Iris pigment epithelial cell (primary cell): ENCODE measurements at places on chromosomes 5 and 9.

- DNase-seq, result no peak
Measured at GRCh38 chr9:126532019-126532462, 81.7 kb upstream of the LMX1B start.

DNA sequence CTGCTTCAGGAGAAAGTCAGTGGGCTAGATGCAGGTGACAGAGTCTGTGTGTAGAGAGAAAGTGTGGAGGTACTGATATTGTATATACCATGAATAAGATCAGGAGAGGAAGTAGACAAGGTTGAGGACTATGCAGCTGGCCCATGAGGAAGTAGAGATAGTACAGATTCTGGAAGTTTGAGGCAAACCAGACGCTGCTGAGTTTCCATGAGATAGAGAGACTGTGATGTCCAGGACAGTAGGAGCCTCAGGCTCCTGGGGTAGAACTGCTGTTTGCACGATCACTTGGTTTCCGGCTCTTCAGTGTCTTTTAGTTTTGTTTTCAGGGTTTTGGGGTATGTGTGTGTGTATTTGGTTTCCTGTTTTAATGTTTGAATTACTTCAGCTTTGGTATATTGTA, 13.6 kb downstream of the OTULINL start:
- no peak for DNase-seq

- DNase-seq, result no peak
Measured at GRCh38 chr5:154647761-154648145, 107.4 kb upstream of the LARP1 start.

GRCh38 chr5:97224112-97224750, 41.2 kb upstream of the RIOK2 start:
- peak; percentile 66 for DNase-seq

GRCh38 chr5:52801329-52801728, 13.6 kb downstream of the ITGA1 start:
- DNase-seq, result peak; percentile 55

GRCh38 chr9:70030156-70030555, 13.5 kb upstream of the MAMDC2 start:
- peak; percentile 72 for DNase-seq

DNA sequence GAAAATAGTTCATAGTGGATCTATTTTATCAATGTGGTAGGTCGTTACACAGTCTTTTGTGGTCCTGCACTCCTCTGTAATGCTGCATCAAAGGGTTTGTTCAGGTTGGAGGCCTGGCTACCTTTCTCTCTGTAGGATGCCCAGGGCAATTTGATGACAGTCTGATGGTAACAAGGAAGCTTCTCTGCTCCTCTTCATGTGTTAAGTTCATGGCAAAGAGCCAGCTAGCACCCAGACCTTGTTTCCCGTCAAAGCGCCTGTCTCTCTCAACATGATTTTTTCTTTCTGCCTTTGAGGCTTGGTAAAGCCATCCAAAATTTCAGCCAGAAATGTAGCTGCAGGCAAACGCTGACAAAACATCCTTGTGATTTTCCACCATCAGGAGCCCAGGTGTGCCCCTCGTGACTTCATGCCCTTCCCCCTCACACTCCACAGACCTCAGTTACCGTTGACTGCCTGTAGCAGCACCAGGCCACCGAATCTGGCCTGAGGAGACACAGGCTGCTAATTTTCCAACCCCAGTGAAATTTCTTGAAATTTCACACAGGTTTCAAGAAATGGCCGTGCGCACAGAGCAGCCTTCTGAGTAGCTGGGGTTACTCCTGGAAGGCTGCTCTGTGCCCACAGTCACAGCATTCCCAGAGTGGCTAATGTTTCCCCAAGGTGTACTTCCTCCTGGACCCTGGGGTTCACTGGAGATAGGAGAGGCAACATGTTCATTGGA, 292.7 kb downstream of the CWC27 start:
- no peak for DNase-seq

- DNase-seq, result peak; percentile 12
Measured at GRCh38 chr9:126470241-126470993, 143.3 kb upstream of the LMX1B start.

GRCh38 chr5:156427315-156427714, 100.4 kb downstream of the SGCD start:
- no peak for DNase-seq

DNA sequence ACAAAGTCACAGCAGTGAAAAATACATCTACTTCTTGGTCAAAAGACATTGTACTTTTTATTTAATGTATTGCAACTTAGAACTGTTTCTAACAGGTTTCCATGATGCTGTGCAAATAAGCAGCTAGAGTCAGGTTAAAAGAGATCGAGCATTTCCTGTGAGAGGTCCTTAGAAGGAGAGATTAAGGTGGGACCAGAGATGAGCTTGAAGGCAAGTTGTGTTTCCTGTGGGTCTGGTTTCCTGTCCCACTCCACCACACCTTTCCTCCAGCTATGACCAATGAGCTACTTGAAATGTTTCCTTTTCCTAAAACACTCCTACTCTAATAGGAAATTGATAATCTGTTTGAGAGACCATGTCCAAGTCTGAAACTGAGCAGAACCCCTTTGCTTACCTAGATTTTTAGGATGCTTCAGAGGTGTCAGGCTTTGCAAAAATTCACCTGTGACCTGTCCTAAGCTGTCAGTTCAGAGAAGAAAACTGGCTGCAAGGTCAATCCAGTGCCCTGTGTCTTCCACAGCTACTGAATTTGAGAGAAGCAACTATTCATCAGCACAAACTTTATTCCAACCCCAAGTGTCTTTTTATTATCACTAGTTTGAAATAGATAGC, 13.1 kb upstream of the RLN1 start:
- no peak for DNase-seq

DNA sequence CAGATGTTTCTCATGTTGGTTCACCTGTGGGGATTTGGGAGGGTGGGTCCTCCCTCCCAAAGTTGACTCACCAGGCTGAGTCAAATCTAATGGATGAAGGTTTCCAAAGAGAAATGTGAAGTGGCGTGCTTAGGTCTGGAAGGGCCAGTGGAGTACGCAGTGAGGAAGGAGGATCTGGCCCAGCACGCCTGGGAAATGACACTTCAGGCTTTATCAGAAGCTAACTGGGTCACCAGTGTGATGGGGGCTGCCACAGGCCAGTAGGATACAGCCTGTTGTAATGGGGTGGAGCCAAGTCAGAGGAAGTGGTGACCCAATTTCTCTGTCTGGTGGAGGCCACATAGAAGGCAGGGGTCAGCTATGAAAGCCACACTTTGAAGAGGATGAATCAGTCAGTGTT, 18.0 kb downstream of the POLR1E start:
- DNase-seq, result peak; percentile 83

GRCh38 chr5:38456657-38457399, 99.6 kb downstream of the LIFR start:
- no peak for DNase-seq

DNA sequence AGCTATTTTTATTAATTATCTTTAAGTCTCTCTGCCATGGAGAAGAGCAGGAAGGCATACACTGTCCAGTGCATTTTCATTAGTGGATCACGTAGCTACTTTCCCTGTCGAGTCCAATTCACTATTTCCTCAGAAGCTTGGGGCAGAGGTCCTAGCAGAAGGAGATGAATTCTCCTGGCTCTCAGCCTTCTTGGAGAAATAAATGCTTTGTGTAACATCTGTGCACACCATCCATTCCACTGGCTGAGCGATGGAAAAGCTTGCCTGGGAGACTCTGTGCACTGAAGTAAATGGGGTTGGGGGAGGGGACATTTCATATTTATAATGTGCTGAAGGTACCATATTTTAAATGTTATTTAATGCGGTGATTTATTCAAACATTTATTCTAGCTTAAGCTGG, 23.4 kb downstream of the PROP1 start:
- no peak for DNase-seq

- no peak for DNase-seq
Measured at GRCh38 chr5:133779828-133780475, 167.6 kb upstream of the FSTL4 start.

DNA sequence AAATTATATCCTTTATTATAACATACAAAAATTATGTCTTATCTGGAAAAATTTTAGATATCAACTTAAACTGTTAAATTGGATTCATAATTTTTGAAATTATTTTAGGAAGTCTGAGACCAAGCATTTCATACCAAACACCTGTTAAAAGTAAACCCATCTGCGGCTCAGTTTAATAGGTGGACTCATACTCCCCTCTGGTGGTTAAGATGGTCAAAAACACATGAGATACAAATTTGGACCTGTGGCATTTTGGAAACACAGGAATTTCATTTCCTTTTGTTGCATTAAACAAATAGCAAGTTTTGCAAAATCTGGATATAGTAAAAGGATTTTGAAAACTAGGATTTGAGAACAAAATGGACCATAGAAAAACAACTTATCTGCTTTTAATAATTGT, 53.7 kb downstream of the RGMB start:
- DNase-seq, result peak; percentile 49

DNA sequence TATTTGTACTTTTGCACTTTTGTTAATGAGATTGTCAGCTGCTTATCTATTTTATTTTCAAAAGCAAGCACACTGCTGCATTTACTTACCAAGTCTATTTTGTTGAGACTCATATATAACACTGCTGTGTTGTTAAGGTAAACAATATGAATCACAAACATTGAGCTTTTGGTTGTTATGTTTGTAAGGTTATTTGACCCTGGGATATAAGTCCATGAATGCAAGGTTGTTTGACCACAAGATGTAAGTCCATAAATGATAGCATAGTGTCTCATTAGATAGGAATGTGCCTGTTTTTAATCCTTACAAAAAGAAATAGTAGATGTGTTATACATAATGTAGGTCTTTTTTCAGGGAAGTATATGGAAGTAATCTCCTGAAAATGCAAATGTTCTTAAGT, 845.9 kb downstream of the CDH9 start:
- DNase-seq, result peak; percentile 2

DNA sequence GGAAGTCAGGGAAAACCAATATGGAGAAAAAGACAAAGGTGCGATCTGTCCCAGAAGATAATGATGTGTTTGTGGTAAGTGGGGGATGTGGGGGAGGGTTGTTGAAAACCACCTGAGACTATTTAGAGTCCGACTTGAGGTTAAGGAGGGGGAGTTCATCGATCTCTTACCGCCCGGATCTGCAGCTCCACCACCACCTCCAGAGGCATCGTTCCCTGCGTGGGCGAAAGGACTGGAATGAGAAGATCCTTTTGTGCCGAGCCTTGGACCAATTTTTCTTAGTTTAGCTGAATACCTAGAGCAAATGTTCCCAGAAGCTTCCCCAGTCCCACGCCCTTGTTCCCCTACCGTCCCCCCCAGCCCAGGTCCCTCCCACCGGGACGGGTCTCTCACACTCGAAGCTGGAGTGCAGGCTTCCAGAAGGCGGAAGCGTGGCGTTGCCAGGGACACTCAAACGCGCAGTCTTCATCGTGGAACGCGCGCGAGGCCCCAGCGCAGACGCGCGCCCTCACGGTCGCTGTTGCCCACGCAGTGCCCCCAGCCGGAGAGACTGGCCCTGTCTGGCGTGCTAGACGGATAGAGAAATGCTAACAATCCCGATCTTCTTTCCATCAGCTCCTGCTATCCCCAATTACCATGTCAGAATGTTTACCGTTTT, at the start of gene SPATA6L:
Gene SPATA6L (minus strand): TSS at position 439 of the 658 bp plus-strand sequence. CDS start 230 bp downstream, at position 209.
- peak; percentile 50 for DNase-seq

DNA sequence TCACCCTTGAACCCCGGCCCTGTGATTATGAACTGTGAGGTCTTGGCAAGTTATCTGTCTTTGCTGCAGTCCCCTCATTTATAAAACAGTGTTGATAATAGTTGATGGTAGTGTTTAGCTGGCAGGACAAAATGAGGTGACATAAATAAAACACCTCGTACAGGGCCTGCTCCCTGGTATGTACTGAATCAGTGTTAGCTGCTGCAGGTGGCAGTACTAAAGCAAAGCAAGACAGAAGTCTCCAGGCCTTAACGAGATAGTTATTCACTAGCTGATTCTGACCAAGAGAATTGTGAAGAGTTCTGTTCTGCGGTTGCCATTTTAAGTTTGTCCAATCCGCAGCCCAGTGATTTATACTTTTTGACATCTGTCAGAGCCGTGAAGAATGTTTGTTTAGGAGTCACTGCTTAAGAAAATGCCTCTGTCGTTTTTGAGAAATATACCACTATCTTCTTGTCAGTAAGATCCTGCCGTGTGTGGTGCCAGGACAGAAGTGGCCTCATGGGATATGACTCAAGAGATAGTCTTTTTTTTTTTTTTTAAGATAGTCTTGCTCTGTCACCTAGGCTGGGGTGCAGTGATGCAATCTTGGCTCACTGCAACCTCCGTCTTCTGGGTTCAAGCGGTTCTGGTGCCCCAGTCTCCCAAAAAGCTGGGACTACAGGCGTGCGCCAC, 75.9 kb downstream of the KDM4C start:
- peak; percentile 72 for DNase-seq

DNA sequence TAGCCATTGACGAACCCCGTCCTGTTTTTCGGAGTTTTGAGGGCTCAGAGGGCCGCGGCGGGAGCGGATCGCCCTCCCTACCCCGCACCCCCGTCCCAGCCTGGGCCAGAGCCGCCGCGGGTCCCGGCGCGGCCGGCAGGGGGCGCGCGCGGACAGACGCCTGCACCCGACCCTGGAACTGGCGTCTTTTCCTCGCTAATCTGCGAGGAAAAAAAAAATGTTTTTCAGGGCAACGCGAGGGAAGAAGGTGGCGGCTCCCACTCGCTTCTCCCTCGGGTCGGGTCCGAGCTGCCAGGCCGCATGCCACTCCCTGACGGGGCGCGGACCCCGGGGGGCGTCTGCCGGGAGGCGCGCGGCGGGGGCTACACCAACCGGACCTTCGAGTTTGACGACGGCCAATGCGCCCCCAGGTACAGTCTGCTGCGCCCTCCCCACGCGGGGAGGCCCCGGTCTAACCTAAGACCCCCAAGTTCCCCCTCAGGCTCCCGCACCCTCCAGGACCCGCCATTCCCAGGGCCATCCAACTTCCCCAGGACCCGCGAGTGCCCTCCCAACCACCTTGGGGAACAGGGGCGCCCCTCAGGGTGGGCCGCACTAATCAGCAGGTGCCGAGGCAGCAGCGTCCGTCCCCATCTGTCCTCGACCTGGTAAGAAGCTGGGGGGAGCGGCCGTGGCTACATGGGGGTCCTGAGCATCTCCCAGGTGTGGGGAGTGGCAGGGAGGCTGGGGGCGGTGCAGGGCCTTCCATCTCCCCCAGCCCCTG, at the start of gene KCNT1:
Gene KCNT1 (plus strand): TSS at position 227 of the 763 bp plus-strand sequence. CDS start 74 bp downstream, at position 301.
- peak; percentile 15 for DNase-seq

DNA sequence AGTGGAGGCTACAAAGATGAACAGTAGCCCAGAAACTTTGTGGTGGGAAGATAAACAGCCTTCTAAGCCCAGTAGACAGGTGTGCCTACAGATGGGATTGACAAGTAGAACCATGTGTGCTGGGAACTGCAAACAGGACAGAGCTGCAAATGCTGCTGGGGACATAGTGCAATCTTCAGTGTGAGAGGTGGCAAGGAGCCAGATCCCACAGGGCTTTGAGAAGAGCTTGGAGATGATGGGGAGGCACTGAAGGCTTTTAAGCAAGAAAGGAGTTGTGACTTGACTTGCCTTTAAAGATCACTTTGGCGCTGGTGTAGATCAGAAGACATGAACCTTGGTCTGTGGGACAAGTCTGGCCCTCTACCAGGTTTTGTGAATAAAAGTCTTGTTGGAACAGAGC, 675.2 kb downstream of the ACTL7B start:
- no peak for DNase-seq

DNA sequence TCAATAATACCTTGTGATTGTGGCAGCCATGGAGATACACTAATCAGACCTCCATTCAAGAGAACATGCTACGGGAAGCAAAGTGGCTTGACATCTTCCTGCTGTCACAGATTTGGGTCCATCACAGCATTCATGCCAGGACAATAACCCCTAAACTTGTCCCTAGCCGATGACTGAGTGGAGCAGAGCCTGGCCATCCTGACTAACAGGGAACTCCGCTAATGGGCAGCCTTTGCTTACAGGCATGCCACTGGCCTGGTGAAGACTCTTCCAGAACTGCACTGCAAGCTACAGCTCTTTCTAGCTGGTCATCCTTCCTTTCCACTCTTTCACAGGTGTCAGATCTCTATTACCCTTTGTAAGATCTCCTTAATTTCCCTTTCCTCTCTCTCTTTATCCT, 16.0 kb downstream of the FAM174A start:
- DNase-seq, result no peak
